ENCODE measurements at places on chromosomes 12 and 14.

- no peak for DNase-seq
Observed at GRCh38 chr12:27233814-27234213, 10.3 kb upstream of the STK38L start.

- no peak for DNase-seq
Observed at GRCh38 chr12:101490286-101490920, 15.3 kb downstream of the SPIC start.

- no peak for DNase-seq
Observed at GRCh38 chr12:70756118-70756517, 118.9 kb upstream of the PTPRB start.

DNA sequence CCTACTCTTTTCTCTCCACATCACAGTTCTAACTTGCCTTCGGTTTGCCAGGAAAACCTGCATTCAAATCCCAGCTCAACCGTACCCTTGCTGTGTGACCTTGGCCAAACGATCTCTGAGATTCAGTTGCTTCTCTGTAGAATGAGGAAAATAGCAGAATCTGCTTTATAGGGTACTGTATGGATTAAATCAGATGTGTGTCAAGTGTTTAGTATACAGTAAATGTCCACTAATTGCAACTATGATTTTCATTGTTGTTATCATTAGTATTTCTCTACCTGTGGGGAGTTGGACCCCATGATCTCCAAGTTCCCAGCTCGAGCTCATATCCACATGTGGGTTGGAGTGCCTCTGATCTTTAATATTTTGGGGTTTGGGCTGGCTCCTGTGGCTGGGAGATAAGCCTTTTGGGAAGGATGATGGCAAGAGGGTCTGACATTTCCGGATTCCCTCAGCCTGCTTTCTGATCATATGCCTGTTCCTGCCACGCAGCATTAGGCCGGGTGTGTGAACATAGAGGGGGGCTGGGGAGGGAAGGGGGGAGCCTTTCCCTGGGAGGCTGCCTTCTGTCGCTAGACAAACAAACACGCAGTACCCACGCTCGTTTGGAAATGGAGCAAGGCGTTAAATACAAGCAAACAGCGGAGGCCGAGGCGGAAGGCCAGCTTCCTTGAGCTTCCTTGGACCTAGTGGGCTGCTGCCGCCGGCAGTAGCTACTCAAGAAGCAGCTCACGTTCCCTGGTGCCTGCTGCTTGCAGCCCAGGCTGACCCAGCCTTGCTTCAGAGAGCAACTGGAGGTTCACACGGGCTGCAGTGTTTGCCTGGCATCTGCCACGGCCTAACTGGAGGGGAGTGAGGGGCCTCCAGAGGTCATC, 213.5 kb upstream of the LHX5 start:
- no peak for DNase-seq

DNA sequence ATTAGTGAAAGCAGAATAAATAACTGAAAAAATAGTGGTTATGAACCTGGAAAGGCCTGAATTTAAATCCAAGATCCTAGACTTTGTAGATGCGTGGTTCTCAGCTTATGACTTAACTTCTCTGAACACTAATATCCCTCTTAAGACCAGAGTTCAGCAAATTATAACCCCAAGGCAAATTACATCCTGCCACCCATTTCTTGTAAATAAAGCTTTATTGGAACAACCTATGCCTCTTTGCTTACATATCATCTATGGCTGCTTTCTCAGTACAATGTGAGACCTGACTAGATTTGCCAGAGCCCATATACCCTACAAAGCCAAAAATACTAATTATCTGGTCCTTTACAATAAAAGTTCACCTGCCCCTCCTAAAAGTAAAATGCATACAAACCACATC, 199.1 kb downstream of the MED13L start:
- no peak for DNase-seq

DNA sequence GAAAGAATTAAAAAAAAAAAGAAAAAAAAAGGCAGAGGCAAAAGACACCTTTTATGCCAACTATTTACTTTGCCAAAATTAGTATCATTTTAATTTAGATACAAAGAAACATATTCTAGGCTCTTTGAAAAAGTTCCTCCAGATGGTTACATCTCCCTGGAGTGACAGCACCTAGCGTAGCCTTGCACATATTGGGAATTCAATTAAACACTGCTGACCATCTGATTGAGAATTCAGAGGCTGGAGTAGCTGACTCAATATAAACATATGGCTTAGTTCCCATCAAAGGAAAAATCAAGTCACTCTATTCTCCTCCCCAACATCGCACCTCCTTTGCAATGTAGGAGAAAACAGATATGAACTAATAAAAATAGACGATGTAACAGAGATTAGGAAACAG, 36.4 kb downstream of the ANKS1B start:
- no peak for DNase-seq

- DNase-seq, result no peak
Observed at GRCh38 chr14:75127903-75128595, 1.2 kb upstream of the NEK9 start.

GRCh38 chr12:95646781-95647190, 95.5 kb upstream of the USP44 start:
- DNase-seq, result no peak

DNA sequence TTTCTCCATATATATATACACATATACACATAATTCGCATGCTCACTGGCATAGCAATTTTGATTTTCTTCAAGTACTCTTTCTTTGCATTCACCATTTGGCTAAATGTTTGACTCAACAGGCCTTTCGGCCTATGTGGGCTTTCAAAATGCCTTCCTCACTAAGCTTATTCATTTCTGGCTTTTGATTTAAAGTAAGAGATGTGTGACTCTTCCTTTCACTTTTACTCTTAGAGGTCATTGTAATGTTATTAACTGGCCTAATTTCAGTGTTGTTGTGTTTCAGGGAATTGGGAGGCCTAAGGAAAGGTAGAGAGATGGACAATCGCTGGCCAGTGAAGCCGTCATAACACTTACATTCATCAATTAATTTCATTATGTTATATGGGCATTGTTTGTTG, 14.5 kb upstream of the KLRD1 start:
- no peak for DNase-seq

DNA sequence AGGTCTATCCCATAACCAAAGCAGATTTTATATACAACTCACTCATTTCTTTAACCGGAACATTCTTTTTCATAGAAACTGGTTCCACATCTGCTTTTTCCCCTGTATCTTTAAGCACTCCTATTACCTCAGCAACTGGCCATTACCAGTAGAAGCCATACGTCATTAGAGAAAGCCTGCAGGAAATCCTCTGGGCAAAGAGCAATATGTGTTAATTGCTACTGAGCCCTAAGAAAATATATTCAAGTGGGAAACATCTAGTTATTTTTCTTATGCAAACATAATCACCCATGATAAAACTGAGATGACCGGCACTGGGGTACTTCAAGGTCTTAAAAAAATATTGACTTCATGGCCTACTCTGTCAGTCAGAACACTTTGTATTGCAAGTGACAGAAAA, 28.2 kb upstream of the CPSF6 start:
- no peak for DNase-seq

GRCh38 chr12:104722601-104723534, 235.2 kb downstream of the SLC41A2 start:
- no peak for DNase-seq

DNA sequence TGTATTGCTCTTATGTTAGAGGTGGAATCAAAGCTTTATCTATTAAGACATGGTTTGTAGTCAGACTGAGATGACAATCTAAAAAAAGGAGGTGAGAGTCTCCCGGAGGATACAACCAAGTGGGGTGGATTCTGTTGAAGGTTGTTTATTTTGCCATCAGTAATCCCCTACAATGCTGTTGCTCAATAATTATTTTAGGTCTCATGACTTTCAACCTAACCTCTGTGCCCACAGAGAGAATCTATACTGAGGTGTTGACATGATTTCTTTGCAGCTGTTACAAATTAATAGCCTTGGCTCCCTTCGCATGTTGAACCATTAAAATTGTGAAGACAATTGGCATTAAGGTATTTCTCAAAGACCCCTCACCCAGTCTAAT, 28.7 kb upstream of the FOS start:
- no peak for DNase-seq

DNA sequence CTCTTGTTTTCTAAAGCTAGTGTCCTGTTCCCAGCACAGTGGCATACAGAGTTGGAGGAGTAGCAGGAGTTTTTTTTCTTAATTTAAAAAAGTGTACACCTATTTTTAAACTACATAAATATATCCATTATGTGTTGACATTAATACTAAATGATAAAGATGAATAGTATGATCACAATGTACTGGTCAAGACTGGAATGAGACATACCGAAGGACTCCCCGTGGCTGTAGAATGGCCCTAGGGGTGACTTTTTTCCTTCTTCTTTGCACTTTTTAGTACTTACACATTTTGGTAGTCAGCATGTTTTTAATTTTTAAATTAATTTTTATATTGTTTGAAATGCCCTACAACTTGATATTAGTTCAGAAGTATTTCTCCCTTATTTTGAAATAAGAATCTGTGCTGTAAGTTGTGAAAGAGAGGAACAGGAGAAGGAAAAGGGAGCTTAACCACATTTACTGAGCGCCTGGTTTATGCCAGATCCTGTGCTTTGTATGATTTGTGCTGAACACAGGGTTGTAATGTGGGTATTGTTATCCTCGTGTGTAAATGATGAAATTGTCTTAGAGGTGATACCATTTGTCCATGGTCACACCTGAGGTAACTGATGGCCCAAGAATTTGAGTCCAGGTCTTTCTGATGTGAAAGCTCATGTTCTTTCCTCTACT, 136.5 kb downstream of the TGFB3 start:
- no peak for DNase-seq

GRCh38 chr12:64252681-64253080, 30.6 kb upstream of the KICS2 start:
- DNase-seq, result no peak

GRCh38 chr12:96912261-96912660, 5.2 kb downstream of the NEDD1 start:
- DNase-seq, result no peak

DNA sequence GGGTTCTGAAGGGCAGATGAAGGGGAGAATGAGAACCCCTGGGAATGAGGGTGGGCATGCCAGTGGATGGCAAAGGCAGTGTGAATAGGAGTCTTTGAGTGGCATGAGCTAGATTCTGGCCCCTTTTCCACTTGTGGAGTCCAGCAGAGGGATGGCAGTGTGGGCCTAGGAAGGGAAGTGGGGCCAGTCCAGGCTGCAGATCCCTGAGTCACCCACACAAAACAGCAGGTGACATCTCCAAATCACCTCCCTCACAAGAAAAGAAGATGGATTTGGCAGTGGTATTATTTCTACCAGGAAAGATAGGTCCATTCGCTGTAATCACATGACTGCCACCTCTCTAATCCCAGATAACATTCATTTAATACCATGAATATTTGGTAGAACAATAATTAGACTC, 151.3 kb downstream of the TTC7B start:
- DNase-seq, result no peak

GRCh38 chr14:100582496-100583165, 4.6 kb downstream of the BEGAIN start:
- DNase-seq, result no peak

DNA sequence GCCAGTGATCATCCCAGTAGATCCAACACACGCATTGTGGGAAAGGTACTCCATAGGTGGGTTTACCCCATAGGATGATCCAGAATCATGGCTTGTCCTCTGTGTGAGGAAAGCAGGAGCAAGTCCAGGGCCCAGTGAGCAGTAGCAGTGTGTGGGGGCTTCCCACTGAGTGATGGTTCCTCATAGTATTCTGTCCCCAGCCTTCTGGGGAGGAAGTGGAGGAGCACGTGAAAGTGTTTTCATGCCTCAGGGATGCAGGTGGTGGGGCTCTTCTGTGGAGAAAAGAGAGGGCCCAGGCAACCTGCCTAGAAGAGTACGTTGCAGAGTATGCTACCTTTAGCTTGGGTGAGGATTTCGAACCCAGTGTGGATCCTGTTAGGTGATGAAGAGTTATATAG, 56.5 kb downstream of the SUSD6 start:
- no peak for DNase-seq

GRCh38 chr14:99331811-99332210, 59.8 kb upstream of the BCL11B start:
- no peak for DNase-seq

- no peak for DNase-seq
Observed at GRCh38 chr12:28899951-28900350, 249.1 kb upstream of the FAR2 start.

DNA sequence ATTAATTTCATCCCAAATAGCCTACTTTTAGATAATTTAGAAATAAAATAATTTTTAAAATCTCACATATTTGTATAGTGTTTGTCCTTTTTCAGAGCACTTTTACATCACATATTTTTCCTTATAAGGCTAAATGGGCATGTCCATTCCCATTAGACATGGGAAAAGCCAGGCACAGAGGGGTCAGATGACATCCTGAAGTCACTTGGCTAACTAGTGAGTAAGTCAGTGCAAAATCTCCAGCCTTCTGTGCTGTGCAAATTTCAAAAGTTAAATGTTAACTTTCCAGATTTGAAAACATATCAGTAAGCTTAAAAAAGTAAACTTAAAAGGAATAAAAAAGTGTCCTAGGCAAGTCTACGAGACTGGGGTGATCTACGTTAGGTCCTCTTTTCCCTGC, 117.4 kb downstream of the EMP1 start:
- DNase-seq, result no peak

DNA sequence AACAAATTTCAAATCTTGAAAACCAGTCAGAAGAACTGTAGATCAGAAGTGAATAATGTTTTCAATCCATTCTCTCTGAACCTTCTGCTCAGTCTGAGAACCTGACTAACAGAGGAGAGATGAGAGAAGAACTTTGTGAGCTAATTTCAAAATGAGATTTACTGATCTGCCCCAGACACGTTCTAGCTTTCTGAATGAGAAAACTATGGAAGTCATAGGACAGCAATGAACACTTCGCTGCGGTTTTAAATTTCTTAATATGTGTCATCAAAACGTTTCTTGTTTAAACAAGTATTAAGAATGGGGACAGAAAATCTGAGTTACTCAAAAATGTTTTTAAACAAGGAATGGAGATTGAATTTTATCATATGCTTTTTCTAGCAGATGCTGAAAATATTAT, 66.6 kb upstream of the FAR2 start:
- DNase-seq, result no peak

GRCh38 chr12:86712425-86712843, 456.2 kb upstream of the MGAT4C start:
- no peak for DNase-seq

DNA sequence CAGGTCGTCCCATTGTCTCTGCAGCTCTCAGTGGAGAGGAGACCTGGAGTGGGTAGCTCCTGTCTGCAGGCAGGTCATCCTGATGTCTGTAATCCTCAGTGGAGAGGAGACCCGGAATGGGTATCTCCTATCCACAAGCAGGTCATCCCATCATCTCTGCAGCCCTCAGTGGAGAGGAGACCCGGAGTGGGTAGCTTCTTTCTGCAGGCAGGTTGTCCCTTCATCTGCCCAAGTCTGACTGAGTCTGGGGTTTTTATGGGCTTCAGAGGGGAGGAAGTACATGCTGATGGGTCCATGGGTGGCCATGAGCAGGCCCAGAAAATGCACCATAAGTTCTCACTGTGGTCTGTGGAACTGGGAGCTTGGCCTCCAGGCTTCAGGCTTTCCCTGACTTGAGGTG, 28.9 kb upstream of the PAPLN start:
- DNase-seq, result no peak

- no peak for DNase-seq
Observed at GRCh38 chr12:32489070-32489469, 89.7 kb downstream of the FGD4 start.

Data from stimulated activated CD8-positive, alpha-beta memory T cell treated with anti-CD3 and anti-CD28 coated beads, Interleukin-15, amount 100 ng/mL, for 4 hours (primary cell).